ENCODE measurements at places on chromosomes 2 and 18.
A peak's percentile ranks its signal among the peaks of the same experiment; 100 is the strongest.

GRCh38 chr2:38106405-38107094, 30.6 kb upstream of the CYP1B1 start:
- DNase-seq = peak; percentile 36

GRCh38 chr18:4101009-4101408, 354.1 kb downstream of the DLGAP1 start:
- no peak for DNase-seq

DNA sequence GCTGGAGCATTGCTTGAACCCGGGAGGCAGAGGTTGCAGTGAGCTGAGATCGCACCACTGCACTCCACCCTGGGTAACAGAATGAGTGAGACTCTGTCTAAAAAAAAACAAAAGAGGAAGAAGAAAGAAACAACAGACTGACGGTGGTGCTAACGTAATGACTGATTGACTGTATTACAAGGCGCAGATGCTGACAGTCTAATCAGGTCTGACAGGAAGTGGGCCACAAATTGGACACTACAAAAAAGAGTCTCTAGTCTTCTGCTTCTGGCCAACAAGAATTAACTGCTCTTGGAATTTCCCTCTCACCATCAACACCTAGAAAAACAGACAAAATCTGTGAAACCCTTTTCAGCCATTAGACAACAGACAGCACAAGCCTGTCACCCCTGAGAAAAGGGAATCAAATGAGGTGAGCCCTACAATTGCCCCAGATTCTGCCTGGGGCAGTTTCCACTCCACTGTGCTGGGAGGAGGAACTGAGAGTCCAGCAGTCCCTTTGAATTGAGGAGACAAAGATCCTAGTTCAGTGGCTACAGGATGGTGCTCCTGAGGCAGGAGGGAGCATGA, 43.3 kb downstream of the SNED1 start:
- no peak for DNase-seq

DNA sequence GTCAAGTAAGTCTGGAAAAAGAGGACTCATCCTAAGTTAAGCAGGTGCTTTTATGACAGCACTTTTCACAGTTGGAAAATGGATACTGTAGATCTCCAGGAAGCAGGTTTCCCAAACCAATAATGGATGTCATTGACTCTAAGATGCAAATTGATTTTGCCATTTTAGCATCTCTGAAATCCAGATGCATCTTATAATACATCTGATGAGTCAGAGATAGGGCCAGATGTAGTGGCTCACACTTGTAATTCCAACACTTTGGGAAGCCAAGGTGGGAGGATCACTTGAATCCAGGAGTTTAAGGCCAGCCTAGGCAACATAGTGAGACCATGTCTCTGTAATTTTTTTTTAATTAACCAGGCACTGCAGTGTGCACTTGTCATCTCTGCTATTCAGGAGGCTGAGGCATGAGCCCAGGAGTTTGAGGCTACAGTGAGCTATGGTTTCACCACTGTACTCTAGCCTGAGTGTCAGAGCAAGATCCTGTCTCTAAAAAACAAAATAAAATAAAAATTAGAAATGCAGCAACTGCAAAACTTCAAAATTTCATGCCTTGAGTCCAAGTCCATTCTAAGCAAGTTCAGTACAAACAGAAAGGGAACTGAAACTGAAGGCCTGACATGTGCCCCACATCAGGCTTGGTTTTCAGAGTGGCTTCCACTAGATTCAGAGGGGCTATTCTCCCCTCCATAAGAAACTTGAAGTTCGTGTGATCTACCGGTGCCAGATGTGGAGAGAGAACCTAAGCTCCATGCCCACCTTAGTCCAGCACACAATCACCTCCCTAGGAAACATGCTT, 267.8 kb upstream of the NCKAP5 start:
- no peak for DNase-seq

DNA sequence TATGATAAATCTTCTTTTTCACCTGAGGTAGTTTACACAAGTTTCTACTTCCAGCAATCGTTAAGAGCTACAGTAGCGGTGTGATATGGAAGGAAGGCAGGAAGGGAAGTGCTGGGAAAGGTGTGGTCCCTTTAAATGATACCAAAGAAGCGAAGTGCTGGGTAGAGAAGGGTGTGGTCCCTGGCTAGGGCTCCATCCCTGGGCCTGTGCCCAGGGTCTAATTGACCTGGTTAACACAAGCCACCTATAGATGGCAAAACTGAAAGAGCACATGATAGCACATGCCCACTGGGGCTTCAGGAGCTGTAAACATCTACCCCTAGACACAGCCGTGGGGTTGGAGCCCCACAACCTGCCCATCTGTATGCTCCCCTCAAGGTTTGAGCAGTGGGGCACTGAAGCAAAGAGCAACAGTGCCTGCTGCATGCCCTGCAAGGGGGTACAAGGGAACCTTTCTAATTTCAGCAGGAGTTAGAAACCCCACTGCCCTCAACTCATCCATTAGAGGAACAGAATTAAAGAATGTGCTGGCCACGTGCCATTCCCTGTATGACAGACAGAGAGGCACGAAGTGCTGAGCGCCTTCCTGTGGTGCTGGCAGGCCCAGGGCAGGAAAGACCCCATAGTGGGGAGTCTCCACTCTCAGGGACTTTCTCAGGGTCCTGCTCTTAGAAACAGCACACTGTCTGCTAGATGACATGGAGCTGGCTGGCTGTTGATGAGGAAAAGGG, 153.1 kb upstream of the LMAN1 start:
- DNase-seq = no peak
